ENCODE measurements at places on chromosomes 4 and X.
A peak's percentile ranks its signal among the peaks of the same experiment; 100 is the strongest.

GRCh38 chr4:39114436-39114835 is 52.4 kb downstream of the KLHL5 start:
- DNase-seq = no peak

- DNase-seq = no peak
These were observed 248.9 kb downstream of the SLC7A11 start for GRCh38 chr4:137993232-137993631.

DNA sequence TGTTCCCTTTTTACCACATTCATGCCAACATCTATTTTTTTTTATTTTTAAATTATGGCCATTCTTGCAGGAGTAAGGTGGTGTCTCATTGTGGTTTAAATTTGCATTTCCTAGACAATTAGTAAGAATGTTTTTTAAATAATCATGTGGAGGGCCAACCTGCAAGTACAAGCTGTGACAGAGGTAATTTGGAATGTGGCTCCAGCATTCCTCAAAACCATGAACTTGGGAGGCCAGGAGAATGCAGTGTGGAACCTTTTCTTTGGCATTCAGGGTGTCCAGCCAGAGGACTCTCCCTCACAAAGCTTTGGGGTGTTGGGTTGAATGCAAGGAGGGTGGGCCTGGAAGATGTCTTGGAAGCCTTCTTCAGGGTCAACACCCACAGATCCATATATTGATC is 7.3 kb upstream of the TMEM185A start:
- DNase-seq = no peak

GRCh38 chrX:40628506-40628905 is 5.3 kb downstream of the MPC1L start:
- DNase-seq = no peak

- DNase-seq = no peak
These were observed 1.6 kb downstream of the ENAM start for GRCh38 chr4:70630162-70630561.

DNA sequence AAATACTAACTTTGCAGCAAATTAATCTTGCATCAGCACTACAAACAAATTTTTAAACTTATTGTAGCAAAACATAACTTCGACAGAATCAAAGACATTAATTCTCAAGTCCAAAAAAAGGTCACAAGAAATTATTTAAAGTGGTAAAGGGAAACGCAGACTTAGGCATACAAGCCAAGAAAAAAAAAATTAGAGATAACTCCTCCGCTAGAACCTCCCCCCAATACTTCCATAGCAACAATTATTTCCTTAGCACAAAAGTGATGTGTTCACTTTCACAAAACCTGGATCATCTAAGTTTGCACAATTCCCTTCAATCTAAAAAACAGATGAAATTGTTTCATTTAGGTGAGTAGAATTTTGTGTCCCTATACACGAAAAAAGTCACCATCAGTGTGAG is 1.1 kb downstream of the LRBA start:
- DNase-seq = no peak

DNA sequence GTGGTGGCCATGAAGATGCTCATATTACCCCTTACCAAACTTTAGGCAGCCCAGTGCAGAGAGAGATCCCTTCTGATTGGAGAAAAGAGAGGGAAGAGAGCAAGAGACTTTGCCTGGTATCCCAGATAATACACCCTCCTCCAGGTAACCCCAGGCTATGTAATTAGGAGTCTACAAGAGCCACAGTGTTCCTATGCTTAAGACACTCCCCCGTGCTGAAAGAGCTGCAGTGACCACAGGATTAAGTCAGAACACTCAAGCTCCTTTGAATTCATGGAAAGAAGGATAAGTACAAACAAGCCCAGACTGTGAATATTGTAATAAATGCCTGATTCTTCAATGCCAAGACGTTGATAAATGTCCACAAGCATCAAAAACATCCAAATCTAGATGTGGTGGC is 41.4 kb downstream of the PABPC4L start:
- DNase-seq = no peak

DNA sequence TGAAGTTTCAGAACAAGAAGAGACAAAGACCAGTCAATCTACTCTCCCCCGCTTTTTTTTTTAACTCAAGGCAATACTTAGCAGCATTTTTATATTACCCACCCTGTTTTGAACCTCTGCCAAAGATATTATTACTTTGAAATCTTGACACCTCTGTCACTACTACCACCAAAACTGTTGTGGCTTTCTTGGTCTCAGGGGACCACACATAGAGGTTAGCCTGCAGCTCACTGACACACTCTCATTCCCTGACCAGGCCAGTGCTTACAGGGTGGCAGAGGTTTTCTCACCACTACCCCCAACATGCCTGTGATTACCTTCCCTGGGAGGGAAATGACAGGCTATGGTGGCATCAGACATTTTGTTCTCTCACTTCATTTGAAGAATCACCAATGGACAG is 137.4 kb upstream of the STIM2 start:
- DNase-seq = peak; percentile 0

All from stimulated activated CD8-positive, alpha-beta memory T cell treated with anti-CD3 and anti-CD28 coated beads, Interleukin-7, amount 100 ng/mL, for 1 hour (primary cell).